ENCODE measurements at places on chromosomes 16 and 17.

DNA sequence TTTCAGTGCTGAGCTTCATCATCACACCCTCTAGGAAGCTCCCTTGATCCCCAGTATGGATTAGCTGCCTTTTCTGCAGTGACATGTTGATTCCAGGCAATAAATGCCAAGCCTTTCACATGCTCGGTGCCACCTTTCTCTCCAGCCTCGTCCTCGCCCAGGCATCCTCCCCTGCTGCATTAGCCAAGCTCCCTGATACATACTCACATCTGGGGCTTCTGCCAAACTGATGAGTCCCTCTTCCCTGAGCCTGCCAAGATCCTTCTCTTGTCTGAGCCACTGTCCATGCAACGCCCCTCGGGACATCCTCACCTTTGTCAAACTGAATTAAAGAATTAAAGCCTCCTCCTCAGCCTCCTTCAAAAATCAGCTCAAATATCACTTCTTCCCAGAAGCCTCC lies 538.5 kb upstream of the CDH11 start:
- DNase-seq, result no peak

DNA sequence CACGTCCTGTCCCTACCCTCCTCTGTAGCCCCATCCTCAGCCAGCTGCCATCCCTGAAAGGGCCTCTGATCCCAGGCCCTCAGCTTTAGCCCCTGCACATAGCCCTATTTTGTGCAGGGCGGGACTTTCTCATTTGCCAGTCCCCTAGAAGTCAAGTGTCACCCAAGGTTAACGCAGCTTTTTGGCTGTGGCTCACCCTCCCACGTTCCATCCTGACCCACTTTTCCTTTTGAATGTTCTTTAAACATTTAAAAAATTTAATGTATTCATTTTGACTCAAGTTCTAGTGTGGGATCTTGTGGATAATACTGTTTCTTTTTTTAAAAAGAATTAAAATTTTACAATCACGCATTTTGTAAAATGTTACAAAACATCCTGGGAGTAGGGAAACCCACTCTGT lies 62.2 kb upstream of the LGALS9 start:
- no peak for DNase-seq

DNA sequence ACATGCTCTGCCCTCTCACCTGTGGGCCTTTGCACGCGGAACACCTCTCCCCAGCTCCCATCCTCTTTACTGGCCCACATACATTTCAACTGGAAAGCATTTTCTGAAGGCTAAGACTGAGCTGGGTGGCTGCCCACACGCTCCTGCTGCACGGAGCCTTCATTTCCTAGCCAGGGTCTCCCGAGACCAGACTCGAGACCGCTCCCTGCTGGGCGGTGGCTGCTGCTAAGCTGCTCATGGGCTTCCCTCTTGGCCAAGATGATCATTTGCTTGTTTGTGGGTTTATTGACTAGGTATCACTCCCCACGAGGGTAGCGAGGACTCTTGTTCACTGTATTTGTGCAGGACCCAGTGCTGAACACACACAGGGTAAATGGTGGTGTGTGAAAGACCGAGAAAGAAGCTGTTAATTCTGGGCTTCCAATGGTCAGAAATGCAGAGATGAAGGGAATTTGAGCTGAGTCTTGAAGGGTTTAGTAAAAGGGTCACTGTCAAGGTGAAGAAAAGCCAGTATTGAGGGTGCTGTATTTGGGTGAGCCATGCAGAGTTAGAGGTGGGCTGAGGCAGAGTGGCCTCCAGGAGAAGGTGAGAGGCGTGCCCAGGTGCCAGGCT lies 907 bp downstream of the TRAPPC2L start:
- peak; percentile 76 for DNase-seq

DNA sequence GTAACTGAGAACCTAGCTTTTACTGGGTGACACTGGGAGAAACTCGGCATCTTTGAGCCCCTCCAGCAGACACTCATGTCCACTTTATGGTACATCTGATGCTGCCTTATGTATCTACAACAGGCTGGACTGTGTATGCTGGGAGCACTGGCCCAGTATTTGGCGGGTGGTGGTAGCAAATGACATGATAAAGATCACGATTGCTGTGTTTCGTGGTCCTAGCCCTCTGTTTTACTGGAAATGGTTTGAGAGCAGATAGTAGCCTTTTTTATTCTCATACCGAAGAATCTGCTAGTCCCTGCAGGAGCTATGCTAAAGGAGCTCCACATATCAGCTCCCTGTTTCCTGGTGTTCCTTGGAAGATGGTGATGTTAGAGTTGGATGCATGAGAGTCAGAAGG lies 150.3 kb downstream of the CCDC182 start:
- no peak for DNase-seq

- no peak for DNase-seq
These were observed 46.9 kb downstream of the SYCE1L start for GRCh38 chr16:77246150-77246549.

DNA sequence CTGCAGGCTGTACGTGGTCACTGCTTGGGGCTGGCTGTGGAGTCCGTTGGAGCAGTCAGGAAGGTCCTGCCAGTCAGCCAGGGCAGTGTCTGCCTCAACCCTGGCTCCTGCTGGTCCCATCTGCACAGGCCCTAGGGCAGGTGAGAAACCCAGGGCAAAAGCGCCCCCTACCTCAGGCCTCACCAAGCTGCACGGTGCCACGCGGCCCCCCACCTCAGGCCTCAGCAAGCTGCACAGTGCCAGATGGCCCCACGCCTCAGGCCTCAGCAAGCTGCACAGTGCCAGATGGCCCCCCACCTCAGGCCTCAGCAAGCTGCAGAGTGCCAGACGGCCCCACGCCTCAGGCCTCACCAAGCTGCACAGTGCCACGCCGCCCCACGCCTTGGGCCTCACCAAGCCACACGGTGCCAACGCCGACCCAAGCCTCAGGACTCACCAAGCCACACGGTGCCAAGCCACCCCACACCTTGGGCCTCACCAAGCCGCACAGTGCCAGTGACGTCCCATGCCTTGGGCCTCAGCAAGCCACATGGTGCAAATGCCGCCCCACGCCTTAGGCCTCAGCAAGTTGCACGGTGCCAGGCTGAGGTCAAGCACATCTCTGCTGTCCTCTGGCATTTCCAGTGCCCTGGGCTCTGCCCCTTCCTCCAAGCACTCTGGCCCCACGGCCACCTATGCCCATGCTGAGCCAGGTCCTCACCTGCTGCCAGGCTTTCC lies 5.5 kb downstream of the TMEM204 start:
- DNase-seq, result peak; percentile 25

DNA sequence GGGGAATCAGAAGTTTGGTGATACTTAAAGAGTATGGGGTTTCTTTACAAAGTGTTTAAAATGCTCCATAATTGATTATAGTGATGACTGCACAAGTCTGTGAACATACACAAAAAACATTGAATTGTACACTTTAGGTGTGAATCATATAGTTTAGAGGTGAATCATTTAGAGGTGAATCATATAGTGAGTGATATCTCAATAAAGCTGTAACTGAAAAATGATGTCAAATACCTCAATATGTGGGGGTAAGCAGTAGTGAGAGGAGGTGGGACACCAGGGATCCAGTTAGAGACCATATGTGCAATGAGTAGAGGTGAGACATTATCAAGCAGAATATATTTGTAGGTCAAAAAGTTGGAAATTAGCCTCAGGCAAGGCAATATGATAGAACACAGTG lies 264.5 kb downstream of the PMP22 start:
- no peak for DNase-seq

GRCh38 chr17:9350080-9350479 lies 225.5 kb downstream of the STX8 start:
- no peak for DNase-seq

DNA sequence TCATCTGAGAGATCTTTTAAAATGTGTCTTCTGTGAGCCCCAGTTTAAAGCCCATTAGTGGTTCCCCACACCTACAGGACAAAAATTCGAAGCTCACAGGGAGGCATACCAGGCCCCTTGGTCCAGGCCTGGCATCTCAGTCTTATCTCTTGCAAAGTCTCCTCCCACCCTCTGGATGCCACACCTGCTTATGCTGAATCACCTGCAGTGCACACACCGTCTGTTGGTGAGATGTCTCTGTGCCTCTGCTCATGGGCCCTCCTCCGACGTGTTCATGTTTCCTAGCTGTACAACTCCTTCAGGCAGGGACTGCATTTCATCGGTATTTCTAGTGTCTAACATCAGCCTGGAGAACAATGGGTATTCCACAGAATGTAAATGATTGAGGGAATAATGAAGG lies 41.6 kb downstream of the RNF157 start:
- DNase-seq, result no peak

- DNase-seq, result no peak
These were observed 56.1 kb downstream of the RMI2 start for GRCh38 chr16:11401161-11402050.

DNA sequence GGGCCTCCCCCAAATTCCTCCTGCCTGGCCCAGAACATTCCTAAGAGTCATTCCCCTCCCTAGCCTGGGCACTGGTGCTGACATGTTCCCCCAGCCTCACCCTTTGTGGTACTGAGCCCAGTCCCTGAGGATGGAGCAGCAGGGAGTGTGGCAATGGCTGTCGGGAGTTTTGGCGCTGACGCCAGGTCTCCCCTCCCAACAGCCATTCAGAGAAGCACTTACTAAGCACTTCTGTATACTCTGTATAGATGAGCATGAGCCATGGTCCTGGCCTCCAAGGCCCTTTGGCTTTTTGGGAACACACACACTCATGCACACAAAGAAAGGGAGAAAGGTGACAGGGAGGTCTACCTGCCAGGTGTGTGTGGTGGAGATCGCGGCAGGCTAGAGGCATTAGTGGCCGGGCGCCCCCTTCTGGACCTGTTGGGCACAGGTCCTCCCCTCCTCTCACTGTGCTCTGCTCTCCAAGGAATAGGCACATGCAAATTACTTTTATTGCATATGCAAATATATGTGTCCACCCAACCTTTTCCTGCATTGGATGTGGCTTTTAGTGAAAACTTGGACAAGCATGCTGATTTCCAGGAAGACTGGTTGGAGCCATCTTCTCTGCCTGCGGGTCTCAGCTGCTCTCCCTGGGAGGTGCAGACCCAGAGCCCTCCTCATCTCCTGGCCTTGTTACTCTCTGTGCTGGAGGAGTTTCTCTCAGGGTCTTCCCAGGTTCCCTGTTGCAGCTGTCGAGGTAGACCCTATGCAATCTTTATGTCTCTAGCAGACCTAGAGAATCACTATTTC lies 17.4 kb upstream of the C17orf107 start:
- DNase-seq, result peak; percentile 68

DNA sequence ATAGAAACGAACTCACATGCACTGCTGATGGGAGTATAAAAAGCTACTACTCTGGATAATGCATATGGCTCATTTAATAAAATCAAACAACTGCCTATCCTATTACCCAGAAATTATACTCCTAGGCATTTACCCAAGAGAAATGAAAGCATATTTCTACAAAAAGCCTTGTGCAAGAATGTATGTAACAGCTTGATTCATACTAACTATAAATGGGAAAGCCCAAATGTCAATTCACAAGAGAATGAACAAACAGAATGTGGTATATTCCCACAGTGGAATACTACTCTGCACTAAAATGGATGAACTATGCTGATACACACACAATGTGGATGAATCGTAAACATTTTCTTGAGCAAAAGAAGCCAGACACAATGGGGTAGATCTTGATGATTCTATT lies 38.4 kb downstream of the KIAA0753 start:
- DNase-seq, result no peak

DNA sequence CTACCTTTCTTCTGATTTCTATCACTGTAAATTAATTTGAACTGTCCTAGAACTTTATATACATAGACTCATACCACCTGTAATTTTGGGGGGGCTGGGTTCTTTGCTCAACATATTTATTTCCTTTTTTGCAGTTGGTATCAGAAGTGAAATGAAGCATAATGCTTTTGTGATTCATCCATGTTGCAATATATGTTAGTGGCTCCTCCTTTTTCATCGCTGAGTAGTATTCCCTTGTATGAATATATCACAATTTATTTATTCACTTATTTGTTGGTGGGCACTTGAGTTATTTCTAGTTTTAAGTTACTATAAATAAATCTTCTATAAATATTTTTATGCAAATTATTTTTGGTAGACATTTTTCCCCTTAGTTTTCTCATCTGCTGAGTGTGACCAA lies 336.4 kb downstream of the HS3ST3B1 start:
- DNase-seq, result no peak
